ENCODE measurements at places on chromosomes 7 and 10.

GRCh38 chr7:84677117-84677732 is 482.6 kb upstream of the SEMA3A start:
- no peak for DNase-seq

DNA sequence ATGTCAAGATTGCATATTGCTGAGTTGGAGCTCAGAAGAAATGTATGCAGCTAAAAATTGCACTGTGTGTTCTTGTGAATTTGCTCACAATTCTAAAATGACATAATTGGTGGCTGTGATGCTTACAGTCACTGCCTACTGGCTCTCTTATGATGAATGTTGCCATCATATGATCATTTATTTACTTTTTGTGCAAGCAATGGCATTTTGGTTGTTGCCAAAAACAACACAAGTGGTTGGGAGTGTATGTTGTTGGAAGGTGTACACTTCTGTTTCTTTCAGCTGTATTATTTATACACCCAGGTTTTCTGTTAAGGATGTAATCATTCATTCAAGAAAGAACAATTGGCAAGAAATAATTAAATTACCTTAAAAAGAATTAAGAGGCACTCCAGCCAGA is 28.9 kb downstream of the PON1 start:
- DNase-seq, result no peak

- peak; percentile 87 for DNase-seq
Measured at GRCh38 chr7:74289018-74289658, at the start of gene CLIP2. TSS of gene CLIP2 (plus strand) at chr7:74289407. CDS start at chr7:74317547, 28,140 bp downstream.

GRCh38 chr7:39158367-39158766 is 180.7 kb downstream of the POU6F2 start:
- DNase-seq, result no peak

GRCh38 chr10:93687737-93688136 is 14.7 kb downstream of the FRA10AC1 start:
- no peak for DNase-seq

- DNase-seq, result no peak
Measured at GRCh38 chr7:94405506-94405905, 10.8 kb downstream of the COL1A2 start.

DNA sequence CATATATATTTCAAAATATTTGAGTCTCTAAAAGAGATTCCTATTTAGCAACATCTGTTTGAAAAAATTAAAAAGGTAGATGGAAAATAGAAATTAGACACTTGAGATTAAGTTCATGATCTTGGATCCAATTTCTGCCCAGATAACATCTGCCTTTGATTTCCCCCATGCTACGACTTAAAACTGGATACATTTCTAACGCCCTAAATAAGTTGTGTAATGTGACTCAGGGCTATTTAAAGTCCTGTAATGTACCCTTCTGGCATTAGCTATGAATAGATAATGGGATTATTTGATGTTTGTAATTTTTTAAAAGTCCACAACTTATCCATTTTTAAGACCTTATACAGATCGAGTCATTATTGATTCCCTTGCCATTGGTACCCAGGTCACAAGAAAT is 23.4 kb downstream of the CFAP43 start:
- DNase-seq, result no peak

DNA sequence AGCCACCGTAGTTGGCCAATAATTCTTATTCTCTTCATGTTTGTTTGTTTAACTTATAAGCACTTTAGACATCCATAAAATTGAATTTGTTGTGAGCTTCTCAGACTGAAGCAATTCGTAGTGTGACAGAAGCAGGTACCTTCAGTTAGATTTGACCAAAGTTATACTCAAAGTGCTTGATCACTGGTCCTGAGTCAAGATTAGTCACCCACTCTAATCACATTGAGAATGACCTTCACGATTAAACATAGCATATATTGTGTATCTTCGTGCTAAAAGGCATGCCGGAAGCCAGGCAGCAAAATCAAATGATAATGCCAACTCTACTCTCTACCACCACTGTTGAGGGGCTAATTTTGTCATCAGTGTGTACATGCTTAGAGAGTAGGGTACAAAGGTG is 763.7 kb upstream of the MBL2 start:
- DNase-seq, result no peak

DNA sequence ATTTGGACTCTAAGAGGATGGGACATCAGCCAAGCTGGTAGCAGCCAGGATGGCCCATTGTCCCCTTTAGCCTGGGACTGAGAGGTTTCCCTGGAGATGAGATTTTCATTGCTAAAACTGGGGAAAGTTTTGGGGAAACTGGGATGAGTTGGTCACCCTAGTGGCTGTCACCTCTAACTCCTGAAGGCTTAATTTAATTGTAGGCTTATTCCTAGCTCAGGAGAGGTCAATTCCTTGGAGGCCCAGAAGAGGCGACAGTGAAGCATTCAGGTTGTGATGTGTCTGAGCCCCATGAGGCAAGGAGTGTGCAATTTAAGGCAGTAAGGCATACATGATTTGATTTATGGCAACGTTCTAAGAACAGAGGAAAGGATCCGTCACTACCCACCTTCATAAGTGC is 24.9 kb upstream of the JAZF1 start:
- DNase-seq, result no peak

GRCh38 chr10:4034907-4035598 is 250.0 kb upstream of the KLF6 start:
- DNase-seq, result peak; percentile 55

- DNase-seq, result no peak
Measured at GRCh38 chr10:131144711-131145375, 166.7 kb downstream of the TCERG1L start.

- DNase-seq, result no peak
Measured at GRCh38 chr7:136130511-136131303, 153.5 kb upstream of the MTPN start.

DNA sequence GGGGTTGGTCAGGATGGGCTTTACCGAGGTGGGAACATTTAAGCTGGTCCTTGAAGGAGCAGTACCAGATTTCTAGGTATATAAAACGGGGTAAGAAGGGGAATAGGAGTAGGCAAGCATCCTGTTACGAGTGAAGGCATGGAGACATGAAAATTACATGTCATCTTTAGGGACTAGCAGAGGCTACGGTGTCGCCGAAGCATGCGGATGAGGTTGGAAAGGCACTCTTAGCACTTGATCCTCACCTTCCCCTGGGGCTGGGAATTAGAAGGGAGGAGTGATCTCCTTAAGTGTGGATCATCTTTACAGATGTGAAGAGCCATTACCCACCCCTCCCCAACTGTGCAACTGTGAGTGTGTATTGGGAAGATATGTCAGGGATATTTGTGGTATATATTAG is 13.8 kb upstream of the ZRANB1 start:
- DNase-seq, result no peak

GRCh38 chr7:21867226-21867625 is 78.5 kb downstream of the CDCA7L start:
- DNase-seq, result no peak

GRCh38 chr7:105802604-105803428 is 73.6 kb downstream of the ATXN7L1 start:
- no peak for DNase-seq

- peak; percentile 14 for DNase-seq
Measured at GRCh38 chr10:92142949-92143348, 147.9 kb downstream of the CPEB3 start.

DNA sequence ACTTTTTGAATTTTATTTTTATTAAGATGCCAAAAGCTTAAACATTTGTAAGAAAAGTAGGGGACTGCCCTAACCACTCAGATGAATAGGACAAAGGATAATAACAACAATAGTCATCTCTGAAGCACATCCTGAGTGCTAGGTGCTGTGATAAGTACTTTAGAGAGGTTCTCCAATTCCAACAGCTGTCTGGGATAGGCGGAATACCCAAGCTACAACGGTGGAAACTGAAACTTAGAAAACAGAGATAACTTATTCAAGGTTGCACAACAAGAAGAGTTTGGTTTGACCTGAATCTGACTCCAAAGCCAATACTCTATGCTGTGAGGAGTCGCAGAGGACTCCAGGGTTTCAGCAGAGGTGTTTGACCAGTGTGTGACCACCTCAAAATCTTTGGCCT is 2.0 kb downstream of the RTKN2 start:
- DNase-seq, result no peak

GRCh38 chr10:133325440-133326222 is 11.1 kb downstream of the CALY start:
- peak; percentile 45 for DNase-seq

- peak; percentile 9 for DNase-seq
Measured at GRCh38 chr7:33459340-33459751, 330.0 kb downstream of the BBS9 start.

- no peak for DNase-seq
Measured at GRCh38 chr7:71362240-71362639, 230.3 kb downstream of the GALNT17 start.

GRCh38 chr10:112640638-112641037 is 193.6 kb downstream of the VTI1A start:
- no peak for DNase-seq

- no peak for DNase-seq
Measured at GRCh38 chr10:71763352-71764127, 9.8 kb downstream of the VSIR start.

DNA sequence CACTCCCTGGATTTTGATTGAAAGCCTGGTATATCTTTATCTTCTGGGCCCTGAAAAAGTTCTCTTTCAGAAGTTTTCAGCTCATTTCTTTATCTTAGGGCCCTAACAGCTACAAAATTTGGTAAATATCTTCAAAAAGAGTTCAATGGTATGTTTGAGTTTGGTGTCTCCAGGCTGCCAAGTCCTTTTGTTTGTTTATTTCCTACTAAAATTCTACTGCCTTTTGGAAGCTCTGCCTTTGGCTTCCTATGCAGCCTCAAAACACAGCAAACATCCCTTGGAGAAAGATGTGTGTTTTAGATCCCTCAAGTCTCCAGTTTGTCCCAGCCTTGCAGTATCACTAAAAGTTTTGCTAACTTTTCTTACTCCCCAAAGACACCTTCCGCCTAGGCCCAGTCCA is 146.8 kb downstream of the LRRTM3 start:
- DNase-seq, result no peak

- DNase-seq, result no peak
Measured at GRCh38 chr7:2440608-2441245, 35.5 kb downstream of the GRIFIN start.

DNA sequence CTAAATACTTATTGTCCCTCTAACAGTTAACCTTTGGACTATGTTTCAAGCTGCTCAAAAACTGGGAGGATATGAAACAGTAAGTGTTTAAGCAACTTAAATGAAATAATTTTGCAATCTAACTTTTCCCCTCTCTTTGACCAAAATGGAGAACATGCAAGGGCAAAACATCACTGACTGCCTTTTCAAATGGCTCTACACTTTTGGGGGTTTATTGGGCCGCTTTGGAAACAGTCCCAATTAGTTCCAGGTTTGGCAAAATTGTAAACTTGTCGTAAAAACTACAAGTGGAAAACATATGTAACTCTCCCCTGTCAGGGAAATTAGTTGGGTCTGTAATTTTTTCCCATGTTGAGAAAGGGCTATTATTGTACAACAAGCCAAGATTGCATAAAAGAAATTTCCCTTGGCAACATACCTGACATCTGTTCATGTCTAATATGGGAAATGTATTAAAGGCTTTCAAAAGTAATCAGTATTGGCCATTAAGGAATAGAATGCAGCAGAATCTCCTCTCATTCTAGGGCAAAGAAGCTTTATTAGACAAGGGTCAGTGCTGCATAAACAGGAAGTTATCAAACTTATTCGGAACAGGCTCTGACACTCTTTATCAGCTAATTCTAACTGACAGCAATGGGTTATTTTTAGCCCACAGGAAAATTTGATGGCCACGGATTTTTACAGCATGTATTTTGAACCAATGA is 157.9 kb downstream of the ARID5B start:
- DNase-seq, result peak; percentile 64

DNA sequence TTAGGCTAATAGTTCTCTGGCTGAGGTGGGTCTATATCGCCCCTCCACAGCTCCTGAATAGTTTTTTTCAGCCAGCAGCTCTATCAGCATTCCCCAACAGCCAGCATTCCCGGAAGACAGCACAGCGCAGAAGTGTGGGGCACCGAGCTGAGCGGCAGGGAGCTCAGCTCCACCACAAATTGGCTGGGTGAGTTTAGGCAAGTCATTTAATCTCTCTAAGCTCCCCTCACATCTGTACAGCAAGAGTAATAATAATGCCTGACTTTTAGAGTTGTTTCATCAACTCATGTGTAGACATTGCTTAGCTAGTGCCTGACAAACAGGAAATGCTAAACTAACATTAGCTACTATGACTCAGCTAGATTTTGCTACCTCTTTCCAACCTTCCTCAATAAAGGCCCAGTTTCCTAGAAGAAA is 247.9 kb upstream of the PTN start:
- peak; percentile 60 for DNase-seq

DNA sequence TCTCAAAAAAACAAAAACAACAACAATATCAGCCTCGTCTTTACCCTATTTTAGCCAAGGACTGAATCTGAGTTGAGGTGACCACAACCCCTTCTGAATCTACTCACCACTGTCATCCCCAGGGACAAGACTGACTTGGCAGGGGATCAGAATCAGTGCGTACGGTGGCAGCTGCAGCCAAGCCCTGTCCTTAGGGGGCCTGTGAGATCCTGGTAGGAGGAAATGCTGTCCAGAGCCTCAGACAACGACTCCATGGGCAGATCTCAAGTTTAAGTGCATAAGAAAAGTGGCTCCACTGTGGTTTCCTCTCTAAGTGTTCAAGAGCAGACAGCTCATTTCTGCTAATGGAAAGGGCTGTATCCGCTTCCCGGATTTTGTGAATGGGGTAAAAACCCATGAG is 22.4 kb upstream of the CYTH3 start:
- no peak for DNase-seq

DNA sequence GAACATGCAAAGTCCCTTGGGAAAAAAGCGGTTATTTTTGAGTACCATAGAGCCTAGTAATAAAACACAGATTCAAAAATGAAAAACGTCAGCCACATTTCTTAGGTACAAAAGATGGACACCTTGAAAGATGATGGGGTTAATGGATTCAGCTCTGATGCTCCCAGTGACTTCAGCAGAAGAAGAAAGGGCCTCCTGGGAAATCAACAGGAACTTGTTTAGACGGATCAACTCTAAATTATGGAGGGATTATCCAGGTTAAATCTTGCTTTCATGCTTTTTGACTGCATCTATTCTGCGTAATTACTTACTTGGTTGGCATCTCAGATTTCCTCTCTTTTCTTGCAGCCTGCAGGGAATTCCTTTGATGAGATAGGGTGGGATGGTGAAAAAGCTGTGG is 82.5 kb downstream of the TMEM178B start:
- DNase-seq, result no peak

DNA sequence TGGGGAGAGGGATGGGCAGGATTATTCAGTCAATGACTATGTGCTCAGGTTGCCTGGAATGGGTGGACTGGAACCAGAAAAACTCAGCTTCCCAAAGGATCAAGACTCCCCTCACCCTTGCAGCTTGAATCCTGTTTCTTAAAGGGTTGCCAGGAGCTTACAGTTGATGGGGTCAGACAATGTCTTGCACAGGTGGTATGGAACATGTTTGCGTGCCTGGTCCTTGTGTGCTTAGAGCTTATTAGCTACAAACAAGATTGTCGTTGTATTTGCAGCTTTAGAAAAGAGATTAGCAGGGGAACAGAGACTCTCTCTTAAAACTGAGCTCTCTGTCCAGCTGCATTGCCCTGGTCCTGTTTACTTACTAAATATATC is 56.9 kb downstream of the PRR15 start:
- DNase-seq, result no peak

DNA sequence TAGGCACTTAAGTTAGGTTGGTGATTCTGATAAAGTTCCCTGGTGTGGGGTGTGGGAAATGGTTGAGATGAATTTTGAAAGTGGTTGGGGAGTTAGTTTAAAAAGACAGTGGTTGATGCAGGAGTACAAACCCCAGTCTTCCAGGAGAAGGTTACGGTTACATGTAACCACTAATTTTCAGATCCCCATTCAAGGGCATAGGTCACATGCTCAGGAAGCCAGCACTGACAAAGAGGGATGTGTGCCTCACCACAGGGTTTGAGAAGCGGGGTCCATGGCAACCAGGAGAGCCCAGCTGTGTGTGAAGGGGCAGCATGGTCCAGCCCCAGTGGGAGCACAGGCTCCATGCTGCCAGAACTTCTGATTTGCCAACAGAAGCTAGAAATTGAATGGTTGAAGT is 144.2 kb downstream of the MDFIC start:
- DNase-seq, result no peak
